Epithelial cell of proximal tubule (primary cell): ENCODE measurements at places on chromosomes 16 and 17.

GRCh38 chr17:17573912-17574311 is 17.6 kb downstream of the PEMT start:
- no peak for DNase-seq

DNA sequence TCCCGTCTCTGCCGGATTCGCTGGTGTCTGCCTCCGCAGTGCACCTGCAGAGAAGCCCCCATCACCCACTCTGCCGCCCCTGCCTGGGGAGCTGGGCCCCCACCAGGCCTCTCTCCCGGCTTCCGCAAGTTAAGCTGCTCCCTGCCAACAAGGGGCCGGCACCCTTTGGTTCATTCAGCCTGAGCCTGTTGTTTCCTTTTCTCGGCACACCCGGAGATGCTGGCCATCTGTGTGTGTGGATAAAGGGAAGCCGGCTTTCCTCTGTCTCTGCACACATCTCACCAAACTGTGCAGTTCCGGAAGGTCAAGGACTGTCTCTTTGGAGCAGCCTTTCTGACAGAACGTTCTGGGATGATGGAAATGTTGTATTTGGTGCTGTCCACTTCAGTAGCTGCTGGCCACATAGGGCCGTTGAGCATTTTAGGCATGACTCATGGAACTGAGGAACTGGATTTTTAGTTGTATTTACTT is 6.8 kb downstream of the MAPK8IP3 start:
- DNase-seq = no peak

DNA sequence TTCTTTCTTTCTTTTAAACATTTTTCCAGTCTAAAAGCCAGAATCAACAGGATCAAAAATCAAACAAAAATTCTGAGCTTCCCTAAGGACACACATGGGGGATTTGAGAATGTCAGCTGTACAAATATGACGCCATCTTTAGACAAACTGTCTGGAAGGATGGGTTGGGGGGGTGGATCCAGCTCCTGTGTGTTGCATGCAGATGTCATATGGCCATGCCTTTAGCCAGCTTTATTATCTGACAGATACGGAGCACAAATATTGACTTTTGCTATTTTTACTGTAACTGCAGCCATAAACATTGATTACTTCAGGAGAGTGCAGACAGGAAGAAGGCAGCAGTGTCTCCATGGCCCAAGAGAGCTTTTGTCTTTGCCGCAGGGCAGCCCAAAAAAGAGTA is 279.4 kb upstream of the ELAC2 start:
- DNase-seq = no peak

DNA sequence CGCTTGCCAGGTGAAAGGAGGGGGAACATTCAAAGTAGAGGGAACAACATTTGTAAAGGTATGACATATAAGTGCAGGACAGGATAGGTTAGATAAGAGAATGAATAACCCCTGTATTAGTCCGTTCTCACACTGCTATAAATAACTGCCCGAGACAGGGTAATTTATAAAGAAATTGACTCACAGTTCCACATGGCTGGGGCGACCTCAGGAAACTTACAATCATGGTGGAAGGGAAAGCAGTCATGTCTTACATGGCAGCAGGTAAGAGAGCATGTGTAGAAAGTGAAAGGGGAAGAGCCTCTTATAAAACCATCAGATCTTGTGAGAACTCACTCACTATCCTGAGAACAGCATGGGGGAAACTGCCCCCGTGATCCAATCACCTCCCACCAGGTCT is 223.8 kb downstream of the SOX9 start:
- no peak for DNase-seq

GRCh38 chr16:55447231-55447630 is 31.8 kb upstream of the MMP2 start:
- DNase-seq = no peak

- DNase-seq = no peak
Observed at GRCh38 chr17:19313746-19314651, 48.5 kb downstream of the B9D1 start.

GRCh38 chr16:56262148-56262547 is 70.9 kb downstream of the GNAO1 start:
- DNase-seq = no peak

- no peak for DNase-seq
Observed at GRCh38 chr17:50205963-50206505, 4.6 kb upstream of the COL1A1 start.

- no peak for DNase-seq
Observed at GRCh38 chr17:2197271-2197670, 106.3 kb downstream of the SMG6 start.

- DNase-seq = no peak
Observed at GRCh38 chr17:36720131-36720530, 118.7 kb downstream of the MRM1 start.

DNA sequence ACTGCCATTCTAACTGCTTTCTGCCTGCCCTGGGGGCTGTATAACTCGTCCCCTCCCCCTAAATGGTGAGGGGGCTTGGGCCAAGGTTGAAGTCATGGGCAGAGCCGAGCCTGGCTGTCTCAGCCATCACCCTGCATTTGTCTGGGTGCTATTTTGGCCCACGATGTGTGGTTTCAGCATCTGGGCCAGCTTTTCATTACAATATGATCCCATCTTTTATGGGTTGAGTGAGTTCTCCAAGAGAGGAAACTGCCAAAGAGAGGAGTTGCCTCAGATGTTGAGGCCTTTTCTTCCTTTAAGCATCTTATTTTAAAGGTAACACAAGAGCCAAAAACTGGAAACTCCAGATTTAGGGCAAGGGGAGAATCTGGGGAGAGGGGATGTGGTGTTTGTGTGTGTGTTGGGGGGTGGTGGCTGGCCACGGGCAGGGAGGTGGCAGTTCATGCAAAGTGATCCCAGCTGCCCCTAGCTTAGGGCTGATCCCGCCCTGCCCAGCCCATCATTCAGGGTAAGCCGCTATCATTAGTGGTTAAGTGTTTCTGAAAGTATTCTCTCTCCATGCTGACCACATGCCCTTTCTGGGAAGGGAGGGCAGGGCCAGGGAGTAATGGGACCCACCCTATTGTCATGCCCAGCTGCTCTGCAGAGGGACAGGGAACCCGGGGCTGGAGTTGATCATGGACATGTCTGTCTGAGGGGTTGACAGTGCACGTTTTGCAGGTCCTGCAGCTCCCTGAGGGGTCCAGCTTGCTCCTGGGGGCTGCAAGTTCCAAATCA is 83.2 kb upstream of the CLEC18A start:
- DNase-seq = no peak

DNA sequence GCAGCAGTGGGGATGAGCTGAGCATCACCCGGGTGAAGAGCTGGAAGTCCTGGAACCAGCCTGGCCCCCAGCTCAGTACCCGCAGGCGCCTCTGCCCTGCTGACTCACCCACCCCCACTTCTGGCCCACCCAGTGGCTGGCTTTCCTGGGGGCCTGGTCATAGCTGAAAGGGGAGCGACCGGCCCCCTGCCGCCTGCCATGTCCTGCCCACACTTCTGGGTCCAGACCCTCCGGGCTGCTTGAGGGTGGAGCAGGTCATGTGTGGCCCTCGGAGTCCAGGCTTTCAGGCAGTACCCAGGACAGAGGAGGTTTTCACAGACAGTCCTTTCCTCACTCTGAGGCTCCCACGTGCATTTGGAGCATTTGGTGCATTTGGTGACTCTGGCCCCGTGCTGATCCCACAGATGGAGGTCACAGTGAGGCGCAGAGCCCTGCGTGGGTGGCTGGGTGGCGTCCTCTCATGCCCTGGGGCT is 7.1 kb upstream of the PIEZO1 start:
- no peak for DNase-seq

DNA sequence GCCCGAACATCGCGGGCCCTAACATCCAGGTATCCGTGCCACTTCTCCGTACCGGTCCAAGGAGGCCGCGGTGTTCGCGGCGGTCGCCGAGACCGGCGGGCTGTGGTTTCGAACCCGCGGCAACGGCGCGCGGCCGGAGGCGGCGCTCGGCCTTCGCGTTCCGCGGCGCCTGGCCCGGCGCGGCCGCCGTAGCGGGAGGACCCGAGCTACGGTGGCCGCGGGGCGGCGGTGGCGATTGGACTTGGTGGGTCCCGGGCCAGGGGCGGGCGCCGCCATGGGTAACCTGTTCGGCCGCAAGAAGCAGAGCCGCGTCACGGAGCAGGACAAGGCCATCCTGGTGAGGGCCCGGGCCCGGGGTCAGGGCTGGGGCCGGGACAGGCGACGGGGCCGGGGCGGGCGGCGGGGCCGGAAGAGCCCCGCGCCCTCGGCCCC is at the start of gene CHMP6:
TSS of gene CHMP6 (plus strand) at position 197 of the 432 bp plus-strand sequence. CDS start at position 275, 78 bp downstream.
- no peak for DNase-seq

GRCh38 chr17:4032738-4033137 is 68.5 kb upstream of the ATP2A3 start:
- DNase-seq = no peak

DNA sequence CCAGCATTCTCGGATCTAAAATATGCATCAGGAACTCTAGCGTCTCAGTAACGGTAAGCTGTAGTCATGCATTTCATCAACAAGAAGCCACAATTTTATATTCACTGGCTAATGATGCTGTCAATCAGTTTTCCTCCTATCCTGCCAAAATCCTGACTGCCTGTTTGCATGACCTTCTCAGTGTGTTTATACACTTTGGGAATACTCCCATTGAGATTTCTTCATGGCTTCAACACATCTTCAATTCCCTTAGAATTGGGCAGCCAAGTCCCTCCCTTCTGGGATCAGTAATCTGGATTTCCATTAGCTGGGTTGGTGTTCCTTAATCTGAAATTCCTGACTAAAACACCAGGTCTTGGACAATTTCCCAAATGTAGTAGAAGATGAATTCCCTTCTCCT is 348.9 kb upstream of the DYNLRB2 start:
- no peak for DNase-seq

DNA sequence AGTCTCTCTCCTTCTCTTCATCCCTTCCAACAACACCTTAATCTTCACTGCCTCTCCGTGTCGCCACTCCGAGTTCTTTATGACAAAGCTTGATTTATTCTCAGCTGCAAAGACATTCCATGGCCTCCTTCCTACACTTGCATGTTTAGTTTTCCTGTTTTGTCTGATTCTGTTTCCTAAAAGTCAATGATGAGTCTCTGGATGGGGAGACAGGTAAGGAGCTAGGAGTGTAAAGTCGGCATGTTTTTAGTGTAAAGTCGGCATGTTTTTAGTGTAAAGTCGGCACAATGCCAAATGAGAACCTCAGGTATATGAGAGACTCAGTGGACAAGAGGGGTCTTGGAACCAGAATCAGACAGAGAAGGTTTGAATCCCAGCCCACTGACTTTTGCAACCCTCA is 362.3 kb upstream of the EEF2KMT start:
- no peak for DNase-seq

- no peak for DNase-seq
Observed at GRCh38 chr17:76370261-76370993, 14.0 kb upstream of the SPHK1 start.

- no peak for DNase-seq
Observed at GRCh38 chr17:35892091-35893035, 12.2 kb upstream of the CCL5 start.

- no peak for DNase-seq
Observed at GRCh38 chr16:58537124-58537906, 22.0 kb downstream of the SETD6 start.

- no peak for DNase-seq
Observed at GRCh38 chr17:37483311-37484039, 6.2 kb upstream of the DUSP14 start.

DNA sequence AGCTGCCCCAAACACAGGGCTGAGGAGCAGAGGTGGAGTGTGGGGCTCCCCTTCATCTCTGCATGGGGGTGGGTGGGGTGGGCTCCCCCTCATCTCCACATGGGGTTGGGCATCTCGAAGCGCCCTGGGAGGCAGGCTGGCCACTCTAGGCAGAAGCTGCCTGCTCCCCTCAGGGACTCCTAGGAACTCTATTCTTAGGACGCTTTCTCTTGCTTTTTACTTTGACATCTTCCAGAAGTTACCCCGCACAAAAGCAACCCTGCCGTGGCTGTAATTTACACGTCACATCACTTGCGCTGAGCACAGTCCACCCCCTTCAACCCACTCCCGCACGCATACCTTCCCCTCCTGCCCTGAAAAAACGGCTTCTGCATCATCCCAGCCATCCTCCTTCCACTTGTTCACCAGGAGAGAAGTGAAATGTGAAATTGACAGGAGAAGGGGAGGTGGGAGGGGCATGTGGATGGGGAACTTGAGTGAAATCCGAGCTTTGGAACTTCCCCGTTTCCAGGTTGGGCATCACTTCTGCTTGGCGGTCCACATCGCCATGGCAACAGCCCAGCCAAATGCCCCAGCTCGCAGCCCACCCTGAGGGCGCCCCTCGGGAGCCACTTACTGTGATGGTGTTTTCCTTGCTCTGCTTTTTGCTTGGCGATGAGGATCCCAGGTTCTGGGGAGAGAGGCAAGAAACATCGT is 53.7 kb upstream of the RCVRN start:
- DNase-seq = no peak

- DNase-seq = no peak
Observed at GRCh38 chr17:67477687-67478086, 100.6 kb downstream of the PITPNC1 start.
